Sigmoid colon (tissue), 7 donors: ENCODE measurements at places on chromosomes 13 and 19.
A peak's percentile ranks its signal among the peaks of the same experiment; 100 is the strongest.

DNA sequence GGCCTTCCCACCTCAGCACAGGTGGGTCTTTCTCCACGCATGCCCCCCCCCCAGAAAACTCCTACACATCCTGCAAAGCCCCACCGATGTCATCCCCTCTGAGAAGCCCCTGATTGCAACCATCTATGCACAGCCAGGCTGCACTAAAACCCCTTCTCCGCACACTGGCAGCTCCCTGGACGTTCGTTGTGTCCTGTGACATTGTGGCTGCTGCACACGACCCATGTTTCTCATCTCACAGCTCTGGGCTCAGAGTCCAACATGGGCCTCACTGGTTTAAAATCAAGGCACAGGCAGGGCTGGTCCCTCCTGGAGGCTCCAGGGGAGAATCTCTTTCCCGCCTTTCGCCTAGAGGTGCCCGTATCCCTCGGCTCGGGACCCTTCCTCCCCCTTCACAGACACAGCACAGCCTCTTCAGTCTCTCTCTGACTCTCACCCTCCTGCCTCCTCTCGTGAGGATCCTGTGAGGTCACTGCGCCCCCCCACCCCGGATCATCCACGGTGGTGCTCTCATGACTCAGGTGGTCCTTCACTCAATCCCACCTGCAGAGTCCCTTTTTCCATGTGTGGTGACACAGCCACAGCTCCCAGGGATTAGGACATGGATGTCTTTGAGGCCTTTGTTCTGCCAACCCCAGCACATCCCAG is 71.2 kb downstream of the GADD45B start:
- peak; percentile 61 for DNase-seq

GRCh38 chr19:40433391-40434216 is 7.8 kb upstream of the SERTAD1 start:
- DNase-seq, result peak; percentile 97

GRCh38 chr19:48118131-48118517 is 7.5 kb upstream of the PLA2G4C start:
- DNase-seq, result no peak

- DNase-seq, result no peak
Measured at GRCh38 chr19:10655457-10656312, 1.5 kb downstream of the ILF3 start.

- DNase-seq, result no peak
Measured at GRCh38 chr19:46954993-46955812, 64.4 kb upstream of the NPAS1 start.

- no peak for DNase-seq
Measured at GRCh38 chr13:41034382-41034781, 15.3 kb upstream of the ELF1 start.

GRCh38 chr19:50313812-50314536 is 15.2 kb downstream of the KCNC3 start:
- DNase-seq, result no peak

DNA sequence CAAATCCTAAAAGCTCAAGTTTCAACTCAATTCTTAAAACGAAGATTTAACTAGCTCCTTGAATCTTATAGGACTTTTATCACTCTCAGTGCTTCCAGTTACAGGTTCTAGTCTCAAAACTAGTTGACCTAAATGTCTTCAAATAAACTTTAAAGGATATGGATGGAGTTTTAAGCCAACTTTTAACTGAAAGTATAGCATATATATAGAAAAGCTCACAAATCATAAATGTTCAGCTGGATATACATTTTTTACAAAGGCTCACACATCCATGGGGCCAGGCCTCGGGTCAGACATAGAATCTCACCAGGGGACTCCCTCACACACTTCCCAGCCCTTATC is 47.1 kb upstream of the ARHGEF7 start:
- no peak for DNase-seq

DNA sequence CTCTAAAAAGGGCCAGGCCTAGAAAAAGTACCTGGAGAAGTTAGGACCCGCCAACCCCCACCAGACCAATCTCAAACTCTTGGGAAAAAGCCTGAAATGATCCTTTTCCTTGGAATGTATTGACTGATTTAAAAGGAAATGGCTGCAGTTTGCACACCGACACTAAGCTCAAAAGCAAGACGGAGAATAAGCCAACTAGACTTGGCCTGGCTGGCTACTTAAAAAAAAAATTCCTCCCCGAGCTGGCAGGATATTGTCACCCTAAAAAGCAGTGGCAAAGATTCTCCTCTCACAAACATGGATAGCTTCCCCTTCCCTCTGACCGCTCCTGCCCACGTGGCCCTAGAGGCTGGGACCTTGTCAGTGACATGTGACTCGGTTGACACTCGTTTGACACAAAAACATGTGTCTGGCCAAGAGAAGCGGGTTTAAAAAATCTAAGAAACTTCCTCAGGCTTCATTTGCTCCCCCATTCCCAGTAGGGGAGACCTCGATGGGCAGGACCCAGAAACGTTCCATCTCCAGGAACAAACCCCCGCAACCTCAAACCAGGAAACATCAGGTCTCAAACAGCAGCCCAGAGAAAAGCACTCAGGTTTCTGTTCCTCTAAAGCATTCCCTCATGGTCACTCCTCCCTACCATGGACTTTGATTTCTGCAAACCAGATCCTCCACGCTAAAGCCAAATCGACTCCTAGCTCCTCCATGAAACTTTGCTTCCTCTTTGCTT is 1.3 kb downstream of the RFX1 start:
- peak; percentile 79 for DNase-seq

- DNase-seq, result peak; percentile 34
Measured at GRCh38 chr13:30819136-30819888, 84.0 kb downstream of the ALOX5AP start.

- DNase-seq, result no peak
Measured at GRCh38 chr13:51134763-51135365, 23.8 kb upstream of the C13orf42 start.

DNA sequence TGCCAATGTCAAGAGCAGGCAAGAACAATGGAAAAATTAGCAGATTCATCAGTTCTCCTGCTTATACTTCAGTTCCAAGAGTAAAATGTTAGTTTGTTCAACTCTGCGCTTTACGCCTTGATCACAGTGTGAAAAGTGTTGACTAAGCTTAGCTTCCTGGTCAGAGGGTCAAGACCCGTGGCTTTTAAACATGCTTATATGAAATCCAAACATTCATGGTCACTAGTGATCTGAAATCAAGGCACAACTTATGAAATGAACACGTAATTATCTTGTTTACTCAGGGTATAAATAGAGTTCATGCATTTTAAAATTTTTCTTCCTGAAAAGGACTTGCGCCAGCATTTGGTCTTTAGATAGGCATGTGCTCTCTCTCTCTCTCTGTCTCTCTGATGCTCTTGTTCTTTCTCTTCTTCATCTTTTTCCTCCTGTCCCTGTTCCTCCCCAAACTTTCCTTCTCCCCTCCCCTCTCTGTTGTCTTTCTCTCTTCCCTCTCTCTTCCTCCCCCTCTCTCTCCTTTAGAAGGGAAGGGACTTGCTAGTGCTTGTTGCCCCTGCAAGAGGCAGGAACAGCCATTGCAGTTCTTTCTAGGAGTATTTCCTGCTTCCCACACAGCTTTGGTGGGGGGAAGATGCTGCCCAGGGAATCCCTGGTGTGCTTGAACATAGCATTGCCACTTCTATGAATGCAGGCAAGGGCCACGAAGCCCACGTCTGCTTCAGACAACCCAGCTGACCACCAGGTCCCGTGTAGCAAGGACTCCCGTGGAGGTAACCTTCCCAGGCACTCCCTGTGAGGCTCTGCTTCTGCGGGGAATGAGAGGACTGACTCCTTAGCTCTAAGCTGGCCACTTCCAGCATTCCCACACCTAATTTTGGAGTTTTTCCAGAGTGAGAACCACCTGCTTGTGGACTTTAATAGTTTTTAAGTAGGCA is 7.1 kb upstream of the ZNF536 start:
- no peak for DNase-seq

DNA sequence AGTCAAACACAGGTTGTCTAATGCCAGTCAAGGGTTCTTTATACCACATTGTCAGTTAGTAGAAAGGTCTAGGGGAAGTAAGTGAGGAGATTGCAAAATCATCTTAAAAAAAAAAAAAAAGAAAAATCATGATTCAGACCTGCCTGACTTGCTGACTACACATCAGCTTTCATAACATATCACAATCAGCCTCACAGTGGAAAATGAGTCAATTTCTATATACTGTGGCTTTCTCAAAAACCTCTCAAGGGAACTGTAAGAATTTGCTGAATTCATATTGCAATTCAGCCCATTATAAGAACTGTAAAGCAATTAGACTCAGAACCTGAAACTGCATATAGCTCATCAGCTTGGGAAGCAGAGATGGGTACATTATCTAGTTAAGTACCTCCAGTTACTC is 75.3 kb upstream of the GPC6 start:
- no peak for DNase-seq

GRCh38 chr13:24290280-24290932 is 19.0 kb upstream of the C1QTNF9 start:
- DNase-seq, result no peak

GRCh38 chr19:50817941-50818858 is 5.4 kb downstream of the KLK1 start:
- no peak for DNase-seq

GRCh38 chr13:113916330-113916815 is 52.5 kb upstream of the GAS6 start:
- DNase-seq, result no peak

DNA sequence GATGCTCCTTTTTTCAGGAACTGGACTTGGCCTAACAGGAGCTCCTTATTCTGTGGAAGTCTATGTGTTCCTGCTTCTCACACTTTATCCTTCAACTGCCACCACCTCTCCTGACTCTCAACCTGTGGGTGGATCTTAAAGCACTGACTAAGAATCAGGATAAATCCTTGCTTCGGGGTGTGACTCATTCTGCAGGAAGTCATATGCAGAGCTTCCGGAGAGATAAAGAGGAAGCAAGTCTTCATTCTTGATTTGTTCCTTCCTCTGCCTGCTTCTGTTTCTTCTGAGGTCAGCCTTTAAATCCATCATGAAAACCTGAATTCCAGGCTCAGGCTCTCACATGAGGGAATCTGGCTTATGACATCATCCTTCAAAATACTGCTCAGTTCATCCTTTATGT is 137.1 kb upstream of the ATXN8OS start:
- no peak for DNase-seq

GRCh38 chr13:114237415-114238112 is 2.9 kb downstream of the CDC16 start:
- no peak for DNase-seq

DNA sequence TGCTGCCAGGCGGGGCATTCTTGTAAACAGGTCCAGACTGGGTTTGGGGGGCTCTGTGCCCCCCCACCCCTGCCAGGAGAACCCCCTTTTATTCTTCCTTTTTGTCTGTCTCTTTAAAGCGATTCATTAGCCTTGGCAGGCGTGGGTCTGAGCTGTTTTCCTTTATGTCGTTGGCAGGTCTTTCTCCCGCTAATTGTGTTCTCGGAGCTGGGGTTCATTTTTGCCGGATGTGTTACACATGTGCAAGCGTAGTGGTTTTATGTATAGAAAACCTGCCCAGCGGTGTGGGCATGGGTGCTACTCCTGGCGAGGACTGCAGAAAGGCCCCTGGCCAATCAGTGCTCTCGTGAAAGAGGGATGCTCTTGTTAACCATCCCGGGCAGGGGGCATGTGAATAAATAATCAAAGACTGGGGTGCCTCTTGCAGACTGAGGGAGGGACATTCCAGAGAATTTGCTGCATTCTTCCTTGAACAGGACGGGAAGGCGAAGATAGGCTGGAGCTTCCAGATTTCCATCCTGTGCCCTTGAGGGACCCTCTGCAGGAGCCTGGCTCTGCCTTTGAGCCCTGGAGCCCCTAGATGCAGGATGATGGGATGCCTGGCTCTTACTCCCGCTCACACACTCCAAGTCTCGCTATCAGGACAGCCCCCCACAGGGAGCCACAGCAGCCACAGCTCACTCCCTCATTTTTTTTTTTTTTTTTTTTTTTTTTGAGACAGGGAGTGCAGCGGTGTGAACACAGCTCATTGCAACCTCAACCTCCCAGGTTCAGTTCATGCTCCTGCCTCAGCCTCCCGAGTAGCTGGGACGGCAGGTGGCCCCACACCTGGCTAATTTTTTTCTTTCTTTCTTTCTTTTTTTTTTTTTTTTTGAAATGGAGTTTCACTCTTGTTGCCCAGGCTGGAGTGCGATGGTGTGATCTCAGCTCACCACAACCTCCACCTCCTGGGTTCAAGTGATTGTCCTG is 14.1 kb downstream of the CARM1 start:
- no peak for DNase-seq

DNA sequence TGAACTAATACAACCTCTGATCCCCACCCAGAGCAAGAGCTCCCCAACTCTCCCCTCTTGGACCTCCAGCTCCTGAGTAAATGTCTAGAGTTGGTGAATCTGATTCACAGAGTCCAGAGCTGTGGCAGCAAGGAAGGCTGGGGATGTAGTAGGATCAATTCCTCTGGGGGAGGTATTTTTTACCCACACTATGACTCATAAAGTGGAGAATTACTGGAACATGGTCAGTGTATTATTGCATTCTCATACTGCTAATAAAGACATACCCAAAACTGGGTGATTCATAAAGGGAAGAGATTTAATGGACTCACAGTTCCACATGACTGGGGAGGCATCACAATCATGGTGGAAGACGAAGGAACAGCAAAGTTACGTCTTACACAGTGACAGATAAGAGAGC is 496.7 kb downstream of the EFNB2 start:
- no peak for DNase-seq

DNA sequence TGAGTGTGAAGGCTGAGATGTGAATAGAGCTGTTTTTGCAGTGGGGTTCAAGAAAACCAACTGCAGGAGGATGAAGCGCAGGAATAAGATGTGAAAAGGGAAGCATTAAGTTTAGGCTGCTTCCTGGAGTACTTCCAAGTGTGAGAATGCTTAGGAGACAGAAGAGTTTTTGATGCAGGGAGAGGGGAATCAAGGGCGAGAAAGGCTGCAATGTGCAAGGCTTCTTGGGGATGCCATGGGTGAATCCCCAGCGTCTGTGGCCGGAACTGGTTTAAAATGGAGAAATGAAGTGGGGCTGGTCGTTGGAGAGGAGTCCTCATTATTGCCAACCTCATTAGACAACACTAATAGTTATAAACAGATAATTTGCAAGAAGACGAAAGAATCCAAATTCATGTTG is 764.9 kb downstream of the LIG4 start:
- no peak for DNase-seq

DNA sequence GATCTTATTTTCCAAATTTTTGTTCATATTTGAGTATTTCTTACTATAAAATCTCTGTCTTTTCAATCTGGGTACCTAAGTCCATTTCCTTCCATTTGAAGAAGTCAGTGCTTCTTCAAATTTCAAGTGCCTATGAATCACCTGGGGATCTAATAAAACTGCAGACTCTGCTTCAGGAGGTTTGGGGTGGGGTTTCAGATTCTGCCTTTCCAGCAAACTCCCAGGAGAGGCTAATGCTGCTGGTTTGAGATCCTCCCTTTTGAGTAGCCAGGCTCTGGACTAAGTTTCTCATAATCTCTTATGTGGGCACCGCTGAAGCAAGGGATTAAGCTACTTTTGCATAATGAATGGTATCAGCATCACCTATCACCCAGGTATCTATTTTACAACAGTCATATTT is 242.4 kb downstream of the RGCC start:
- DNase-seq, result no peak

DNA sequence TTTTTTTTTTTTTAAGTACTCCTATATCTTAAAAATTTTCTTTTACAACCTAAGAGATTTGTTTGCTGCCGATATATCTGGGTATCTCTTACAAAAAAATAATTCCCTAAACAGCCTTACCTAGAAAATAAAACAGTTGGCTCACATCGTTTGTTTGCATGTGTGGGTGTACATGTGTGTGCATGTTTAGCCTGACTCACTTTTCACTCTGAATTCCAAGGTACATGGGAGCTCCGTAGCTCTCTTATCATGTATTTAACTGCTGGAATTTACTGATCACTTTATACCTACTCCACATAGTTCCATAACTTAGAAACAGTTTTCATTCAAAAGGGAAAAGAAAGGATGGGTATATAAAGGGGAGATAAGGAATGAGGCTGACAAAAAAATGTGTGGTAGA is 616.5 kb downstream of the GPC6 start:
- no peak for DNase-seq
